Kidney capillary endothelial cell (primary cell): ENCODE measurements at places on chromosomes 12 and 14.
A peak's percentile ranks its signal among the peaks of the same experiment; 100 is the strongest.

DNA sequence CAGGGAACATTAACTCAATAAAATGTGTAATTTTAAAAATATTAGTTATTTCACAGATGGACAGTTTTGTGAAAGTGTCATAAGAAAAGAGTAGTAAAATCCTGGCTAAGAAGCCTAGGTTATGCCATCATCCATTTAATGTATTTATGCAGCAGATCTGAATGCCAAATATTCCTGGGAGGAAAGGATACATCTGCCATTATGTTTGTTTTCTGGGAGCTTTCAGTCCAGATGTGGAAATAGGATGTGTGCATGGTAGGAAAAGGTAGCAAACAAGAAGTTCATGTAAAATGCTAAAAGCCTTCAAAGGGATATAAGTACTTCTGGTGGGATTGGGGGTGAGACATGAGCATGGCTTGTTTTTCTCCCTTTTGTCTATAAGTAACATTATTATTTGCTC is 27.0 kb upstream of the CLEC14A start:
- DNase-seq, result no peak

DNA sequence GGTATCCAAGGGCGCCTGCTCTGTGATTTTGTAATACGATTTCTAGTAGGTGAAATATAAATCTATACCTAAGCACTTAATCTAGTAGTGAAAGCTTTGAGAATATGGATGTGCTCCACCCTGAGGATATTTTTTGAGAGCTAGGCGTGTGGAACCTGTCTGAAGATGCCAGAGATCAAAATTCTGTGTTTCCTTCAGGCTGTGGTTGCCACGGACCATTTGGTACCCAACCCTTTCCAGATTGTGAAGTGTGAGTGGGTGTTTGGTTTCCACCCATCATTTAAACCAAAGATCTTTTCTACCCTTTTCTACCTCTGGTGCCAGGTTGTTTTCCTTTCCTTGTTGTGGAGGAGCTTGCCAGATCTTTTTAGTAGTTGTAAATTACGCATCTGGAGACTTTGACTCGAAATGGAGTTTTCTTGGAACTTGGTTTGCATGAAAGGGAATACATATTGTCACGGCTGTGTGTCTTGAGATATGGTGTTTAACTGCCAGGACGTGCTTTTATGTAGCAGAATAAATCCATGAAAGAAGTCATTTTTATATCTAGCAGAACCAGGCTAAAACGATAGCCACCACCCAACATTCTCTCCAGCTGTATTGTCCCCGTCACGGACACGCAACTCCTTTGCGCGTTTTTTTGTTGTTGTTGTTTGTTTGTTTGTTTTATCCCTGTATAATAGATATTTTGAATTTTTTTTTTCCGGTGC is 2.2 kb downstream of the LRFN5 start:
- no peak for DNase-seq

GRCh38 chr12:68223067-68223747 is 2.4 kb downstream of the IL26 start:
- peak; percentile 76 for DNase-seq

- DNase-seq, result no peak
Observed at GRCh38 chr14:93085911-93086310, 29.8 kb downstream of the ITPK1 start.

GRCh38 chr14:100159865-100160533 is 554 bp upstream of the DEGS2 start:
- no peak for DNase-seq

GRCh38 chr12:47028186-47028585 is 51.2 kb upstream of the PCED1B start:
- DNase-seq, result no peak

GRCh38 chr12:68162374-68162773 is 2.8 kb upstream of the IFNG start:
- DNase-seq, result no peak

GRCh38 chr12:113071135-113072112 is 14.9 kb downstream of the DTX1 start:
- DNase-seq, result no peak

DNA sequence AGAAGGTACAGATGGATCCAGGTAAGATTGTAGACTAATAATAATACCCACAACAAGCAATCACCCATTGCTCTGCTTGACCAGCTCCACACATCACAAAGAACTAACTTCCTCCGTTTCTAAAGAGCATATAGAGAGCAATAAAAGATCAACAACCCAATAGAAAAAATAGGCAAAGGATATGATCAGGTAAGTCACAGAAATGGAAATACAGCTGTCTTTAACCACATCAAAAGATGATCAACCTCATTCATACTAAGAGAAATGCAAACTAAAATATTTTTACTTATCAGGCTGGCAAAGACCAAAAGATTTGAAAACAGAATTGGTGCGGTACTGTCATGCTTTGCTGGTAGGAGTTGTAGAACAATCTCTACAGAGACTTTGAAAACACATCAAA is 8.9 kb downstream of the C2CD5 start:
- DNase-seq, result no peak

GRCh38 chr14:97771340-97772045 is 974.3 kb downstream of the VRK1 start:
- no peak for DNase-seq

DNA sequence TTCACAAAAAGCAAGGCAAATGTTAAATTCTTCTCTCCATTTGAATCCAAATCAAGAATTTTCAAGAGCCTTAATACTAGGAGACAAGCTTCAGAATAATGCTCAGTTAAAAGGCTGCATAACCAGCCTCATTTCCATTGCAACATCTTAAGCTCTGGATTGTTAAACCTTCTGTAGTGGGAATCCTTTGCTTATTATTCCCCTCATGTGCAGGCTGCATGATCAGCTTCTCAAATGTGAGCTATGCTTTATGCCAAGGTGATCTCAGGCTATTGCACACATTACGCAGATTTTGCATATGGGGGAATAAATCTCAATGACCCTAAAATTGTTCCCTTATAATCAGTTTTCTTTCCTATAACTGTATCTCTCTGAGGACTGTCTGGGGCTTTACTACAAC is 71.7 kb upstream of the CCDC196 start:
- DNase-seq, result no peak

DNA sequence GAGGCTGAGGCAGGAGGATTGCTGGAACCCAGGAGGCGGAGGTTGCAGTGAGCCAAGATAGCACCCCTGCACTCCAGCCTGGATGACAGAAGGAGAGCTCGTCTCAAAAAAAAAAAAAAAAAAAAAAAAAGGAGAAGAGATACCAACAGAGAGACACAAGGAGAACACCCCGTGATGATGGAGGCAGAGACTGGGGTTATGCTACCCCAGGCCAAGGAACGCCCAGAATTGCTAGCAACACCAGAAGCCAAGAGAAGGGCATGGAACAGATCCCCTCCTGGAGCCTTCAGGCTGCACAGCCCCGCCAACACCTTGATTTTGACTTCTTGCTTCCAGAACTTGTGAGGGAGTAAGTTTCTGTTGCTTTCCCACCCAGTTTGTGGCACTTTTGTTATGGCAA is 148.0 kb upstream of the FOXN3 start:
- no peak for DNase-seq

GRCh38 chr12:53074283-53074998 is 4.7 kb downstream of the SPRYD3 start:
- no peak for DNase-seq

DNA sequence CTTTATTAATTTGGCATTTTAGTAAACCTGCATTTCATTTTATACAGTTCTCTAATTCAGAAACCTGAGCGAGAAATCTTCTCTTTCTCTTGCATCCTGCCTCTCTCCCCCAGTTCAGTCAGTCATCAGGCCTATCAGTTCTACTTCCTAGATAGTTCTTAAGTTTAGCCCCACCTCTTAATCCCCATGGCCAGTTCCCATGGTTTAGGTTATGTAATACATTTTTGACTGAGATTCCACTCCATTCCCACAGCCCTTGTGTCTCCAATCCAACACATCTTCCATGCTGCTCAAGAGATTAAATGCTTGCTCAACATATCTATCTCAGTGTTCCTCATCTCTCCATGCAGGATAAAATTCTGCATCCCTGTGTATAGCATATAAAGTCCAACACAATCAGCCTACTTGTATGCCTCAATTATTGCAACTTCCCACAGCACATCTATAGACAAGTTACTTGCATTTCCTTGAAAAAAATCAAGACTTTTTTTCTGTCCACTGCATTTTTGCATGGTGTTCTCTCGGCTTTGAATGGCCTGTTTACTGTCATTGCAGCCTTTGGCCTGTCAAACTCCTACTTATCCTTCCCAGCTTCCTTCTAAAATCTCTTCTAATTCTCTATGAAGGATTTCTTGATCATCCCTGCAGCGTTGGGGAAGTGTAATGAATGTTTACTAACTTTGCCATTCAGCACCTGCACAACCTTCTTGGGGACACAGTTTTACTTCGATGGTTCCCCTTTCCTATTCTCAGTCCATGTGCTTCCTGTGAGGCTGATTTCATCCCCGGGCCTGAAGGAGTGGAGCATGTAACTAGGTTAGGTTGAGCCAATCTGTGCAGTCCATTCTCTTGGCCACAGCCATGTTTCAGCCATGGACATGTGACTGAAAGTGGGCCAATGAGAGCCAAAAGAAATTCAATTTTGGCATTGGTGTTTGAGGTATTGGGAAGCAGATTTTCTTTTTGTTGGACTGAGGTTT is 80.8 kb downstream of the DACT1 start:
- no peak for DNase-seq

DNA sequence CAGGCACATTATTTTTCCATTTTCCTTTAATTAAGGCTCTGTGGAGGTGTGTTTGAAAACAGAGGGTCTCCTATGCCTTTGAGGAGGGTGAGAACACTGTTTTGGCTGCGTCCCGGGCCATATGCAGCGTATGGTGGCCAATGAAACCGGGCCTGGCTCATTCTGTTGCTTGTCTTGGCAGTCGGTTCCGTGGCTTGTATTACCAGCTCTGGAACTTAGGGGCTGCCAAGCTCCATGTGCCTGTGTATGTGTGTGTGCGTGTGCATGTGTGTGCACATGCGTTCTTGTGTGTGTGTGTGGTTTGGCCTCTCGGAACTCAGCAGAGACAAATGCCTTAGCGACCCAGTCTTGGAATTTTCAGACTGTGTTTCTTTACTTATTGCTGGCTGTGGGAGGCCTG is 2.7 kb downstream of the JDP2 start:
- DNase-seq, result no peak

DNA sequence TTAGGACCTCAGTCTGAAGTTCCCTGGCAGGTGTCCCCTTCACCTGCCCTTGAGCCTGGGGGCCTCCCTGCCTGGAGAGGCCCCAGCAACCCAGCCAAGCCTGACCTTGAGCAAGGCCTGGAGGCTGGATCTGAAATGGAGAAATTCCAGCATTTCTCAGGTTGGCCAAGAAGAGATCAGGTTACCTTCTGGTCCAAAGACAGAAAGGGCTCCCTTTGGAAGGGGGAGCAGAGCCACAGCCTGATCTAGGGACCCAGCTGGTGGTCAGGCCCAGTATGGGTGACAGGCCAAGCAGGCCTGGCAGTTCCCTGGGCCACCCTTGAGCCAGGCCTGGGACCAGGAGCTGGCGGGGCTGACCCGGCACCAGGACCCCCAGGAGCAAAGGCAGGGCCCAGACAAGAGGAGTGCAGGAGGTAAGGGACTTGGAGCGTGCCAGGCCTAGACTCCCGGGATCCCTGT is 82.8 kb downstream of the TNFAIP2 start:
- DNase-seq, result no peak
